ENCODE measurements at places on chromosomes 7 and 10.
A peak's percentile ranks its signal among the peaks of the same experiment; 100 is the strongest.

DNA sequence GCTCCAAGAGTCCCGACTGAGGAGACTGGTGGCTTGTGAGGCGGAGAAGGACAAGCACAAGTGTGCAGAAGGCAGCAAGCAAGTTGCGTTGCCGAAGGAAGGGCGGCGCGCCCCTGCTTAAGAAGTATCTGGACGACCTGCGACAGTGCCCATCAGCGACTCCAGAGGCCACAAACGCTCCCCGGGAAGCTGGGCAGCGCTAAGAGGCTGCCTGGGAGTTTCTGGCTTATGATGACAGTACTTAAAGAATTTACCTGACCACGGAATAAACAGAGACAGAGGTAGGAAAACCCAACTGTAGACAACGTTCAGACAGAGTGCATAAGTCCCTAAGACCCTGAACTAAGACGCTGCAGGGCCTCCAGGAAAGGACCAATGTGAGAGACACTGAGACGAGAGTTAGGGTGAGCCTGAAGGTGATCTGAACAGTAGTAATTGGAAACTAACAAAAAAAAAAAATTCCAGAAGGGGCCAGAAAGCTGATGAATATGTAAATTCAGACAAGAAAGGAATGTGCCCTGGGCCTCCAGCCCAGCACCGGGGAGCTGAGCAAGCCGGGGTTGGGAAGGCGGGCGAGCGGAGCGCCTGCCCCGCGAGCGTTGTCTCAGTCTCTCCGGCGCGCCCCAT is 1.0 kb downstream of the OSBPL3 start:
- DNase-seq = peak; percentile 21

DNA sequence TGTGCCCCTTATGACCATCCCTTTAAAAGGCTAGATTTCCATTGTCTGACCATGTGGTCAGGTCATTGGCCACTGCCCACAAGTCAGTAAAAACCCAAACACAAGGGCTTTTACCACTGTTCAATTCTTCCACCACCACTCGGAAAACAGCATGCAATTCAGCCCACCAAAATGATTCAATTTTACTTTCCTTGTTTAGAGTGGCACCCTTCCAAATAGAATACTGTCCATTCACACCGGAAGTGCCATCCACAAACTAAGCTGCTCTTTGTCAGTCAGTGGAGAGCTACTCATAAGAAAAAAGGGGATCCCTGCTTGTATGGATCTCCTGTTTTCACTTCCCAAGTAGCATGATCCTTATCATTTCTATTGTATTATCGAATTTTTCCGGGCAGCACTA is 350.7 kb upstream of the MBL2 start:
- no peak for DNase-seq

GRCh38 chr7:12360948-12361347 is 42.7 kb downstream of the VWDE start:
- DNase-seq = no peak

DNA sequence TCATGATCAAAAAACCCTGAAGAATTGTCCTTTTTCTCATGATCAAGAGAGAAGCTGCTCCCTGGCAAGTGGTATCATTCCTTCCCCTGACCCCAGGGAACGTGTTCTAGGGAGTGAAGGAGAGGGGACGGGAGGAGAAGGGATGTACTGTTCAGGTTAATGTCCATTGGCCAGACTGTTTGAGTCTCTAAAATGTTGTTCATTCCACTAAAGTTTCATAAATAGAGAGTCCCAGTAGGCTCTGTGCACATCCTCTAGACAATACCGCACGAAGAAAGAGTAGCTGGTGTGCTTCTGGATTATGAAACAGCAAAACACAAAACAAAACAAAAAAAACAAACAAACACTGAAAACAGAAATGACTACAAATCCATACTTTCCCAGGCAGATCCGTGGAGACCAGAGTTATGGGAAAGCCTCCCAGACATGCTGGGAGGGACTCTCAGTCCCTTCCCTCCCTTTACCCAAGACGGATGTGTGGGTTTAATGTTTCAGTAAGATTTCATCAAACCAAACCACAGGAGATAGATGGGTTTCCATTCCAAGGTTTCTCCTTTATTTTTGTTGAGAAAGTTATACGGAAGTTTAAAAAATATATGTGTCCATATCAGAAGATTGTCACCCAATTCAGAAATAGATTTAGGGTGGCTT is 66.5 kb upstream of the TNS3 start:
- DNase-seq = no peak

- DNase-seq = no peak
Observed at GRCh38 chr10:50464004-50464409, 159.7 kb downstream of the SGMS1 start.

GRCh38 chr7:73919694-73920375 is 58.9 kb downstream of the TMEM270 start:
- DNase-seq = no peak

DNA sequence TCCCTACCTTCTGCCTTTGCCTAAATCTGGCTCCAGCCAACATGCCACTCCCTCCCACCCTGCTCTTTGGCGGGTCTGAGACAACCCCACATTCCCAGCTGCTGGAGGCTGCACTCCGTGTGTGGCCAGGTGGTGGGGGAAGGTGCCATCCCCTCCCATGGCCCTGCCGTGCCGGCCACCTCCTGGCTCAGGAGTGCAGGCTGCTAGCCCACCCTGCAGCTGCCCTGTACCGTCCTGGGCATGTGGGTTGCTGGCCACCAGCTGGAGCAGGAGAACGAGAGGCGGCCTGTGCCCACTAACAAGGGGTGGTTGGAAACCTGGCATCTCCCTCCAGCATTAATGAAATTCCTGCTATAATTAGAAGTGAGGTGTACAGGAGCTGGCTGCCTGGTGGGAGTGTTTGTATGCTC is 97.6 kb downstream of the ZMIZ1 start:
- no peak for DNase-seq

DNA sequence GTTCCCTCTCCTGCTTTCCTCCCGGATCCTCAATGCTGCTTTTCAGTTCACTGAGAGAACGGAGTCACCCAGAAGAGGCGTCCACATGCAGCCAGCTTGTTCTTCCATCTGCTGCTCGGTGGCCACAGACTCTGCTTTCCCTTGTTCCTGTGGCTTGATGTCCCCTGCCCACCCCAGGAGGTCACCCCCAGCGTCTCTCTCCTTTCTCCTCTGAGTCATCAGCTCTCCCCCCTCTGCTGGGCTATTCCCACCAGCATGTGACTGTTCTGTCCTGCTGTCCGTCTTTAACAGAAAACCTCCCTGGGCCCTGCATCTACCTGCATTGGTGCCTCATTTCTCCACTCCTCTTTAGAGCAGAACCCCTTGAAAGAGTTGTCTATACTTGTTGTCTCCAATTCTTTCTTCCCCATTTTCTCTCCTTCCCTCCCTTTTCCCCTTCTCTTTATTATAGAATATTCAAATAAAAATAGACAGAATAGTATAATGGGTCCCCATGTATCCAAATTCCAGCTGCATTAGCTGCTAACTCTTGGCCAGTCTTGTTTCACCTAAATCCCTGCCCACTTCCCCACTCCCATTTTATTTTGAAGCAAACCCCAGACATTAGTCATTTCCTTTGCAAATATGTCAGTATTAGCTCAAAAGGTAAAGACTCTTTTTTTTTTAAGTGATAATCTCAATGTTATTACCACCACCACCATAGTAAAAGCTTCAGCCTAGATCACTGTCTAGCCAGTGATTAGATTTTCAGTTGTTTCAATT is 4.1 kb downstream of the ZNF282 start:
- no peak for DNase-seq

DNA sequence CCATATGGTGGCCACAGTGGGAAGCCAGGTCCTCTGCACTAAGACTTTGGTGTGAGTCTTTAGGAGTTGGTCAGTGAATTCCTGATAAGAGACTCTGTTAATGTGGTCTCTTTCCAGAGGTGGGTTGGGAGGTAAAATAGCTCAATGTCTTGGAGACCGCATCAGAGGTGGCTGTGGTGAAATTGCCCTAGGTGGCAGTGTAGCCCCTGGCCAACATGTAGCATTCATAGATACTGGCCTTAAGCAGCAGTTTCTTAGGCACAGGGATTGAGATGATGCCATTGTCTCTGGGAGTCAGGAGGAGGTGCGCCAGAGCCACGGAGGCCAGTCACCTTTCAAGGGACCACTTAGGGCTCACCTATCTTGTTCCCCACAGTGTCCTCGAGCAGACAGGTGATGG is 202.8 kb downstream of the CREB5 start:
- DNase-seq = no peak

DNA sequence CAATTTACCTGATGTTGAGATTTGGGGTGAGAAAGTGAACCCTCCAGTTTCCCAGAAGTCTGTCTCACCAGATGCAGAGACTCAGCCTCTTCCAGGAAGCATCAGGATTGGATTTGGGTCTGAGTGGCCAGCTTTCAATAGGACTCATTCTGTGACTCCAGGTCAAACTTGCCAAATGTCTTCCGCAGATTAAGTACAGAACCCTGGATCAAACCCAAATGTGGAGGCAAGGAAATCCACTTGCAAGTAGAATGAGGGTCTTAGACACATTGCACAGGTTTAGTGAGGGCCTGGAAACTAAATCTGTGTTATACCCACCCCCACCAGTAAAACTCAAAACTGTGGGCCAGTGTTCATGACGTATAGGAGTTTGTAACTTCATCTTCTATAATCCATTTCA is 372.2 kb upstream of the MGMT start:
- no peak for DNase-seq

DNA sequence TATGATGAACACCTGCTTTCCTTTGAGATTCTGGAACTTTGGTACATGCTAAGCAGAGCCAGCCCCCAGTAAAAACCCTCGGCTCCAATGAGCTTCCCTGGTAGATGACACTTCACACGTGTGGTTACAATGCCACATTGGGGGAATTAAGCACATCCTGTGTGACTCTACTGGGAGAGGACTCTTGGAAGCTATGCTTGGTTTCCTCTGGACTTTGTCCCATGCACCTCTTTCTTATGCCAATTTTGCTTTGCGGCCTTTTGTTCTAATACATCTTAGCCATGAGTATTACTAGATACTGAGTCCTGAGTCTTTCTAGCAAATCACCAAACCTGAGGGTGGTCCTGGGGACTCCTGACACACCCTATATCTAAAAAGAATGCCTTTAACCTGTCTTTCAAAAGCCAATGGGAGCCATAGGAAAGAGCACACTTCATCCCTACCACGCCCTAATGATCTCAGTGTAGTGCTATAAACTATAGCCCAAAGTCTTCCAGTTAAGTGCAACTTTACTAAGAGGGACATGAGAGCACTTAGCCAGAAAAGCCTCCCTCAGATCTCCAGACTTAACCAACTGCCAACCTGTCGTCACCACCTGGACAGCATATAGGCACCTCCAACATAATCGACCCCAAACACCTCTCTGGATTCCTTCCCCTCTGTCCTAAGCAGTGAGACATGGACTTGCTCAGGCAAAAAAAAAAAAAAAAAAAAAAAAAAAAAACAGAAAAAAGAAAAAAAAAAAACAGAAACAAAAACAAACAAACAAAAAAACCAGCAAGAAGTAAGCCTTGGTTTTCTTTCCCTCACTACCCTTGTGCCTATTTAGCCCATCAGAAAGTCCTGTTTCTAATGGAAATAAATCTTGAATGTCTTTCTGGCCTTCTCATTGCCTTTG is 37.4 kb downstream of the CCDC6 start:
- no peak for DNase-seq

GRCh38 chr7:88395715-88396114 is 89.0 kb upstream of the STEAP4 start:
- no peak for DNase-seq

DNA sequence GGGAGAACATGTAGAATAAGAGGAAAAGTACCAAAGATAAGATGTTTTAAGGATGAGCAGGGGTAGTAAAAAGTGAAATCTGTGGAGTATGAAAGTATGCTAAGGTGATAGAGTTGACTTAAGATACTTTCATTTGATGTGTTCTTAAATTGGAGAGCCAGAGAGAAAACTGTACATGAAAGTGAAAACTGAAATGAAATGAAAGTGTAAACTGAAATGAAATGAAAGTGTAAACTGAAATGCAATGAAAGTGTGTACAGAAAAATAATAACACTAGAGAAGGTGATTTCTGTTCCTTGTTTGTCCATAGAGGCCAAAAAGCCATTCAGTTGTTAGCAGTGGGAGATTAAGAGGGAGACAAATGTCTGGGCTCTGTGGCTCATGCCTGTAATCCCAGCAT is 17.5 kb downstream of the AHR start:
- DNase-seq = no peak

Data from CD4-positive, alpha-beta T cell treated with Interleukin-17A for 4 hours (primary cell).